Right ventricle myocardium superior (tissue), 1 donor: ENCODE measurements at places on chromosomes 6 and 20.

GRCh38 chr6:55654445-55654844 lies 75.5 kb upstream of the HMGCLL1 start:
- DNase-seq: no peak

GRCh38 chr6:39300739-39301138 lies 13.5 kb downstream of the KCNK17 start:
- DNase-seq: no peak

- no peak for DNase-seq
Measured at GRCh38 chr20:7038029-7038428, 270.5 kb downstream of the BMP2 start.

- no peak for DNase-seq
Measured at GRCh38 chr6:20833881-20834515, 299.7 kb downstream of the CDKAL1 start.

GRCh38 chr6:51608932-51609331 lies 478.5 kb downstream of the PKHD1 start:
- DNase-seq: no peak

GRCh38 chr6:151805286-151805840 lies 2.1 kb upstream of the ESR1 start:
- DNase-seq: peak; percentile 54

GRCh38 chr6:33675968-33676367 lies 35.5 kb downstream of the UQCC2 start:
- no peak for DNase-seq
